ENCODE measurements at places on chromosomes 2 and 18.

DNA sequence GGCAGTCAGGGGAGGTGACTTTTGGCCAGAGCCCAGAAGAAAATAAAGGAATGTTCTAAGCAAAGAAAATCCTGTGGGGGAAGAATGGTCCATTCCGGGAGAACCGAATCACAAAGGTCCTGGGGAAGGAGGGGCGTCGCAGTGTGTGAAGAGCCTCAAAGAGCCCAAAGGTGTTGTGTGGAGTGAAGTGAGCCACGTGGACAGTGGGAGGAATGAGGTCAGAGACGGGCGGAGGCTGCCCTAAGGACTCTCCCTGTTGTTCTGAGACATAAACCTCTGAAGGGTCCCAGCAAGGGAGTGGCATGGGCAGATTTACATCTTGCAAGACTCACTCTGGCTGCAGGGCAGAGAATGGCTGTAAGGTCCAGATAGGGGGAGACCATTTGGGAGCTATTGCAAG, 91.3 kb upstream of the SEC11C start:
- no peak for DNase-seq

GRCh38 chr2:113132414-113133021, 5.1 kb downstream of the IL1RN start:
- DNase-seq: no peak

GRCh38 chr2:176136374-176137251, 7.1 kb downstream of the HOXD8 start:
- DNase-seq: no peak

- peak; percentile 24 for DNase-seq
These were observed 8.5 kb downstream of the OTX1 start for GRCh38 chr2:63058921-63059792.

DNA sequence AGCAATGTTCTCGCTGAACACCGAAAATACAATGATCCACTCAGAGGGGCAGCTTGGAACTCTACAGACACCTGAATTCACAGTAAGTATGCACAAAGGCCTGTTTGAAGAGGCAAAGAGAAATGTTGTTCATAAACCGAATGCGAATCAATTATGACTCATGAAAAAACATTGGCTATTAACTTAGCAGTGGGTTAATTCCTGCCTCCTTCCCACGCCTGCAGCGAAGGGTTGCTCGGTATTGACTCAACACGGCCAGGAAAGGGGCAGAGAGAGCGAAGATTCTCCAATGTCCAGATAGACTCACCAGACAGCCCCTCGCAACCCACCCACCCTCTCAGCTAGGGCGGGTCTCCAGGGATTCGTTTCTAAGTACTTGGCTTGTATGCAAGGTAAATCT, 9.4 kb downstream of the CRACDL start:
- DNase-seq: no peak

- no peak for DNase-seq
These were observed 9.3 kb downstream of the PSMD1 start for GRCh38 chr2:231065966-231066365.

GRCh38 chr2:28981016-28981441, at the start of gene TOGARAM2:
TOGARAM2 (plus strand) TSS chr2:28981298; CDS start chr2:28994835, 13,537 bp downstream.
- DNase-seq: no peak

DNA sequence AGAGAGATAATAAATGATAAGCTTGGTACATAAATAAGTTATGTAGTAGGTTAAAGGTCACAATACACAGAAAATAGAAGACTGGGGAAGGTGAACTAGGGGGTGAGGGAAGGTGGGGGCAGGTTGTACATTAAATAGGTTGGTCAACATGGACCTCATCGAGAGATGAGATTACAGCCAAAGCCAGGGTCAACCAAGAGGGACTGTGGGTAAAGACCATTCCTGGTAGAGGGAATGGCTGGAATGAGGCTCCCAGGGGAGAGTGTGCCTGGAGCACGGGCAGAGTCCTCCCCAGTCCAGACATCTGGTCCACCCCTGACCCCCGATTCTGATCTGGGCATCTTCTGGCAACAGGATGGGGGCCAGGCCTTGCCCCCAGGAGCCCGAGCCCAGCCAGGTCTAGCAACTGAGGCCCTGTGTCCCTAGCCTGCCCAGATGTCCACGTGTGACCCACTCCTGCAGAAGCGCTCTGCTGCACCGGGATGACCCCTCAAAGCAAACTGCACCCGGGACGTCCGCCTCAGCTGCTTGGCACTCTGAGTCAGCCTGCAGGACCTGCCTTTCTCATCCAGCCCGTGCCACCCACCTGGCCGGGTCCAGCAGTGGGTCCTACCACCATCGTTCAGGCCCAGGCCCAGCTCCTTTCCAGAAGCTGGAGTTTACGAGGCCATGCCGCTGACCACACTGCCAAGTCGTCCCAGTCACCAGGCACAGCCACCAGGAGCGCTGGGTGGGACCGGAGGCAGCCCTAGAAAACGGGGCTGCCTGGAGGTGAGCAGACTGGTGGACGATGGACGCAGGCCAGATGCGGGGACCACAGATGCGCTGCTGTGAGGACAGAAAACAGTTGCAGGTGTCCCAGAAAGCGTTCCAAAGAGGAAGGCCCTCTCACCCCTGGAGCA, 56.2 kb upstream of the ID2 start:
- DNase-seq: no peak

DNA sequence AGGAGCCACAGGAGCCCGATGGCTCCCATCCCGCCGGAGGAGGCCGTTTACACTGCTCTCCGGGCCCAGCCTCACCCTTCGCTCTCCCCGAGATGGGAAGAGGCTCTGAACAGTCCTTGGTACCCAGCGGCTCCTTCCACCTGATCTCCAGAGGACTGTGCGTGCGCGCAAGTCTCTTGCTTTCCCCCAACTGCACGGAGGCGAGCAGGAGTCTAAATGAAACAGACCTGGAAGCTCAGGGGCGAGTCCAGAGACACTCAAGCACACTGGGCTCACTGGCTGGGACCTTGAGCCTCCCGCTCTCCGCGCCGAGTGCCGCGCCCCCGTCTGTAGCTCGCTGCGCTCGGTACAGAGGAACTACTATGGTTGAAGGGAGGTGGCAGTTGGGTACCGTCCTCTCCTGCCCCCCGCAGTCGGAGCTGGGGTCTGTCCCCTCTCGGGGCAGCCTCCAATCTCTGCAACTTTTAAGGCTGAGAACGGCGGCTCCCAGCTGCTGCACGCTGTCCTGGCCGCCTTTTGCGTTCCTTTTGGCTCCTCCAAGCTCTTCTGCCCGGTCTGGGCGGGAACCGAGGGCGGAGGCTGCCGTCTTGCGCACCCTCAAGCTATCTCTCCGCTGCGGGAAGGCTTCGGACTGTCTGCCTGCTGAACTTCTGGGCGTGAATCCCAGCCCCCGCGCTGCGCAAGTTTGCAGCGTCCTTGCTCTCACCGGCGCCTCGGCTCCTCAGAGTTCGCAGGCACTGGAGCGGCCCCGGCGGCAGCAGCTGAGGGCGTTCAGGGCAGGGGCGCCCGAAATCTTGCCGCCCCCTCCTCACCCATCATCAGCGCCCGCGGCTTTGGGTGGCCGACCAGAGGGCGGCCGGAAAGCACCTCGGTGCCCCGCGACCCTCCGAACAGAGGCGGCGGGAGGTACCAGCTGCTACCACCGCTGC, 491 bp downstream of the ALK start:
- DNase-seq: no peak

All from naive B cell (primary cell).